ENCODE measurements at places on chromosomes 3 and 15. TPM values are rescaled to one million over a fixed set of nuclear protein-coding genes. Genes with fewer than 3 reads are reported as not detected.

The CHRD gene
- total RNA-seq: 2.1 TPM

The PLA2G4E gene
- total RNA-seq: 0.20 TPM

GRCh38 chr3:117798221-117798620 lies 1088.6 kb downstream of the TUSC7 start:
- H3K4me3 ChIP-seq: no peak overlapping the region
- no peak for DNase-seq
- H3K36me3 ChIP-seq: no peaks in the 10 kb centered on the region
- no peak overlapping the region for H3K27ac ChIP-seq
- no peaks in the 10 kb centered on the region for H3K27me3 ChIP-seq

DNA sequence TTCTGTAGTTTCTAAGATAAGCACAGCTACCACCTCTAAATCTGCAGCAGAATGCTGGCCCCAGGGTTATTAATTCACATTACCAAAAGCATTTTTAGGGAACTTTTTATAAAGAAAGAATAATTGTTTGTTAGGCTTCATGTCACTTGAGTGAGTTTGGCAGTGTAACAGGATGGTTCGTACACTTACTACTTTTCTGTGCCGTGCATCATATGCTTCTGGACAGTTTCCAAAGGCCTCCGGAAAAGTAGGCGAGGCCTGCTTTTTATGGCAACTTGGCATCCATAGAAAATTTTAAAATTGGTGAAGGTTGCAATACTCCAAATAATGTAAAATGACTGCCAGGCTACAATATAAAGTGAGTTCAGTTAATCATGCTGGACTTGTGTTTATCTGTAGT lies 30.0 kb downstream of the NIPA2 start:
- no peaks in the 10 kb centered on the region for H3K27me3 ChIP-seq
- H3K4me1 ChIP-seq: no peaks in the 10 kb centered on the region
- H3K27ac ChIP-seq: no peak overlapping the region
- H3K4me3 ChIP-seq: no peak overlapping the region

The SLC22A13 gene
- total RNA-seq: 0.27 TPM

The SENP8 gene
- not detected for total RNA-seq

- no peak overlapping the region for H3K27ac ChIP-seq
- no peak overlapping the region for H3K4me3 ChIP-seq
- H3K36me3 ChIP-seq: no peaks in the 10 kb centered on the region
- H3K27me3 ChIP-seq: no peaks in the 10 kb centered on the region
- peaks cover 33% of the 10 kb centered on the region for H3K4me1 ChIP-seq
- no peak for DNase-seq
These were observed 53.4 kb downstream of the UMPS start for GRCh38 chr3:124783696-124784095.

The MESP2 gene
- 0.26 TPM for total RNA-seq

DNA sequence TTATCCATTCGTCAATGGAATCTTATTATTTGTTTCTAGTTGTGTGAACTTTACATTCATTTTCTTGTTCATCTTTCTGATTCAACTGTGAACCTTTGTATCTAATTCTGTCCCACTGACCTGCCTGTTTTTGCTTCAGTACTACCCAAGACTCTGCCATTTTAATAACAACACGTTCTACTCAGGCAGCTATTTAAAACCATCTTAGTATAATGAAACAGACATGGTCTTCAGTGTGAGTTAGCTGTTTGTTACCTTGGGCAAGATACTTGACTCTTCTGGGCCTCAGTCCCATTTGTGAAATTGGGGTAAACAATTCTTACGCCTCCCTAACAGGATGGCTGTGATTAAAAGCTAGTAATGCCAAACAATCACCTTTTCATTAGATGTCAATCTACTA lies 1.6 kb downstream of the BTBD1 start:
- H3K4me1 ChIP-seq: peaks cover 65% of the 10 kb centered on the region
- no peak overlapping the region for H3K4me3 ChIP-seq
- no peak overlapping the region for H3K27ac ChIP-seq
- H3K36me3 ChIP-seq: no peaks in the 10 kb centered on the region

The ZMYND10 gene
- total RNA-seq: 30.4 TPM

The C3orf33 gene
- 3.2 TPM for total RNA-seq

DNA sequence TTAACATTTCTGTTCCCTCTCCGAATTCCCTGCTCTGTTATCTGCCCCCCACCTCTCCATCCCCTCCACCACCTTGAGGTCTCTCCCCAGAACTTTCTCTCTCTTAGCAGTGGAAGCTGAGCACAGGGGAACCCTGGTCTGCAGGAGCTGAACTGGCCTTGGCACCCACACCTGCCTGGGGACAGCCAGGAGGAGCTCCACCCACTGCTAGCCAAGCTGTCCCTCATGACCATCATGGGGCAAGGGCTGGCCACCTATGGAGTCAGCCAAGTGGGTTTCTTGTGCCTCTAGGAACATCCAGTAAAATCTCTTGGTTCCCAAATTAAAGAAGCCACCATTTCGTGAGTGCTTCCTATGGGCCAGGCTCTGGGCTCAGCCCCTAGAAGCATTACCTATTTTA lies 276.4 kb upstream of the TLE3 start:
- no peaks in the 10 kb centered on the region for H3K27me3 ChIP-seq
- H3K36me3 ChIP-seq: no peaks in the 10 kb centered on the region
- peaks cover 15% of the 10 kb centered on the region for H3K4me1 ChIP-seq

DNA sequence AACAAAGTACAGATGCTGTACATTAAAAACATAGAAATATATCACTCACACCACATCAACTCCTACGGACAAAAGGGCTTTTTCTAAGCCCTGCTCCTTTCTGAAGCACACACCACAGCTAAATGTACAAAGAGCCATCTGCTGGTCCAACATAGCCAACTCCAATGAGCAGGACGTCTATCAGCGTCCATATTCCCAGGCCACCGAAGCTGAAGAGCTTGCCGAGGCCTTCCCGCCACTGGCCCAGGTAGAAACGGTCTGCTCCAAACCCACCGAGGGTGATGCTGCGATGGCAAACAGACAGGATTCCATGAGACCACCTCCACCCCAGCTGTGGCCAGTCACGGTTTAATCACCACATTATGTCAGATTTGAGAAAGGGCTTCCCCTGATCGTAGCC lies 9.8 kb downstream of the TM2D3 start:
- peaks cover 39% of the 10 kb centered on the region for H3K36me3 ChIP-seq
- H3K4me1 ChIP-seq: peaks cover 19% of the 10 kb centered on the region
- no peak for DNase-seq
- peak overlapping the region; percentile 73 for H3K27ac ChIP-seq

The FGF7 gene
- total RNA-seq: 33.7 TPM

GRCh38 chr3:10683106-10683505 lies 132.9 kb upstream of the SLC6A11 start:
- no peaks in the 10 kb centered on the region for H3K36me3 ChIP-seq
- H3K4me3 ChIP-seq: no peak overlapping the region
- no peaks in the 10 kb centered on the region for H3K4me1 ChIP-seq
- no peak overlapping the region for H3K27ac ChIP-seq

The PIK3CB gene
- 30.7 TPM for total RNA-seq

Data from upper lobe of left lung (tissue), 6 donors.